Natural killer cell treated with Interleukin-12 subunit alpha and Interleukin-12 subunit beta and Interleukin-15 and Interleukin-18, amount 100 ng/mL, for 72 hours (primary cell): ENCODE measurements at places on chromosomes 2 and 18. TPM values are rescaled to one million over a fixed set of nuclear protein-coding genes. Genes with fewer than 3 reads are reported as not detected.

GRCh38 chr2:38635139-38635538 lies 30.8 kb upstream of the GALM start:
- DNase-seq: no peak

GRCh38 chr2:48092846-48093803 lies 186.8 kb upstream of the FBXO11 start:
- DNase-seq: no peak

- DNase-seq: no peak
Observed at GRCh38 chr18:65133610-65134009, 617.2 kb upstream of the CDH7 start.

ORMDL1 gene
- total RNA-seq: 73.1 TPM

DNA sequence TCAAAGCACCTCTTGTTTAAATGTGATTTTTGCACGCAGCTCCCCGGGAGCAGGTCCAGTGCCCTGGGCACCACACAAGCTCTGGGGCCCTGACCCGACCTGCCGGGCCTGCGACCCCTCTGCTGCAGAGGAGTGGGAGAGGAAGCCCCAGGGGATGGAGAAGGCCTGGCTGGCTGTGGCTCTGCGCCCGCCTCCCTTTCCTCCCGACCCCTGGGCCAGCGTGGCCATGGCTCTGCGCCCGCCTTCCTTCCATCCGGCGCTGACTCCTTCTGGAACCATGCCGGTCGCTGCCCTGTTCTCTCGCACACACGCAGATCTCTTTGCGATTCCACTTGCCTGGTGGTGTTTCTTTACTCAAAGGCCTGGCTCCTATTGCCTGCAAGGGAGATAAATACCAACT lies 166.5 kb upstream of the SALL3 start:
- no peak for DNase-seq

CERKL gene
- total RNA-seq: not detected

DNA sequence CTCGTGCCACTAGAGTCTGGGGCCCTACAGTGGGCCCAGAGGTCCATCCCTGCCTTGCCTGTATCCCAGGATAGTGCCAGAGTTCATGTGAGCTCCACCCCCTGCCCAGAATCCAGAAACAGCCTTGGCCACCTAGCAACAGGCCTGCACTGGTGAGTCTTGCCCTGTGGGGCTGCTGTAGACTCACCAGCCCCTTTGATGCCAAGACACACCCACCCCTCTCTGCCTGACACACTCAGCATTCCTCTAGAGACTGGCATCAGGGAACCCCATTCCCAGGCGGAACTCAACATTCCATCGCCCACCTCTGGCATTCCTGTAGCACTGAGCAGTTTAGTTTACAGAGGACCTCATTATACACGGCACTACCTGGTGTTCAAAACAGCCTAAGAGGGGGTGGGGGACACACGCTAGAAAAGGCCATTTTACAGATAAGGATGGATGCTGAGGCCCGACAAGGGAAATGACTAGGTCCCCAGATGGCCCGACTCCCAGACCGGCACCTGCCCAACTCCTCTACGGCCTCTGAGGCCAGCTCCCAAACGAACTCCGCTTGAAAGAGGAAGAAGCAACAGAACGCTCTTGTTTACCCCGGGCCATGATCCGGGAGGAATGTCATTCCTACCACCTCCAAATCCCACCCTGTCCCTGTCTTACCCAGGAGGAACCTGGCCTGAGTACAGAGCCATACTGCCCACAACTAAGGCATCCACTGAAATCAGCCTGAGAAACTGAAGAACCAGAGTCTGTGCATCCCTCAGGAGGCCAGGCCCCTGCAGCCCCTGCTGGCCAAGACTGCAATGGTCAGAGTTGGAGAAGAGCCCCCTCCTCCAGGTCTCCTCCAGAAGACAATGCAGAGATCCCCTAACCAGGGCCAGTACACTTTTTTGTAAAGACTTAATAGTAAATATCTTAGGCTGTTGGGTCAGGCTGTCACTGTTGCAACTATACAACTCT lies 180.2 kb downstream of the TNS1 start:
- no peak for DNase-seq

GRCh38 chr18:7272311-7273049 lies 41.6 kb downstream of the LRRC30 start:
- no peak for DNase-seq

- DNase-seq: no peak
Observed at GRCh38 chr18:73752546-73752945, 395.1 kb downstream of the FBXO15 start.

DNA sequence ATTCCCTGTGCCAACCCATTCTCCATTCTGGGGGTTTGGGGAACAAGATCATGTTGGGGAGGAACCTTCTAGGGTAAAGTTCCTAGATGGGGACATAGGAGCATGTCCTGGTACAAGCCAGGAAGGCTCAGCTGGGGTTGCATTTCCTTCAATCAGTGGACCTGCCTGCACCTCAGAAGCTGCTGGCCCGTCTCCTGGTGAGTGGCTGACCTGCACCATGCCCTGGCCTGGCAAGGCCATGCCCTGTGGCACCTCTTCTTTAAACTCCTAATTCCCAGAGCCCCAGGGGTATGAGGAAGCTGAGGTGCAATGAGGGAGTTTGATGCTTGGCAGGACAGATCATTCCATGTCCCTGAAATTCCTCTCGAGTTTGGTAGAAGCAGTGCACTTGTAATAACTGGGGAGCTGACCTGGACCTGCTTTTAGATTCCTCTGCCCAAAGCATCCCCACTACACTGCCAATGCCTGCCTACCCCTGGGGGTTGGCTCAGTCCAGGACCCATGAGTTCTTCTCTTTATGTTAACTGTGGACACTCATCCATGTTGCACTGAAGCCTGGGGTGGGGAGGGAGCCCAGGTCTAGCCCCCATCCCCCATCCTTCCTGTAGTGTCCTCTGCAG lies 25.3 kb downstream of the MROH2A start:
- no peak for DNase-seq

DNA sequence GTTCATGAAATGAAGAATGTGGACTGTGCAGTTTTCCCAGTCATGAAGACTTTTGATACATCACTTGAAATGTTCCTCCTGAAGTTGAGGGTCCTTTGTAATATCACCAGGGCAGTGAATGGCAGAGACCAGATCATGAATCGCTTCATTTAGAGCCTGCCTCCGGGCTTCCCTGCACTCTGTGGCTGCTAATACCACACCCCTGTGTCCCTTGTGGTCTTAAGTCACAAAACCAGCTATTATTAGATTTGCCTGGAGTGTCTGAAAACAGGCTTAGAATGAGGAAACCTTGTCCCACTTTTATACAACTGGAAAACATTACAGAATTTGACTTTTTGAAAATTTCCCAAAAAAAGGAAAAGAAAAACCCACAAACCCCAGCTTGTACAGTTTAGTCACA lies 147.9 kb downstream of the MGAT5 start:
- no peak for DNase-seq

GRCh38 chr2:136005462-136006196 lies 20.2 kb upstream of the DARS1 start:
- no peak for DNase-seq

CDKL4 gene
- total RNA-seq: not detected

DNA sequence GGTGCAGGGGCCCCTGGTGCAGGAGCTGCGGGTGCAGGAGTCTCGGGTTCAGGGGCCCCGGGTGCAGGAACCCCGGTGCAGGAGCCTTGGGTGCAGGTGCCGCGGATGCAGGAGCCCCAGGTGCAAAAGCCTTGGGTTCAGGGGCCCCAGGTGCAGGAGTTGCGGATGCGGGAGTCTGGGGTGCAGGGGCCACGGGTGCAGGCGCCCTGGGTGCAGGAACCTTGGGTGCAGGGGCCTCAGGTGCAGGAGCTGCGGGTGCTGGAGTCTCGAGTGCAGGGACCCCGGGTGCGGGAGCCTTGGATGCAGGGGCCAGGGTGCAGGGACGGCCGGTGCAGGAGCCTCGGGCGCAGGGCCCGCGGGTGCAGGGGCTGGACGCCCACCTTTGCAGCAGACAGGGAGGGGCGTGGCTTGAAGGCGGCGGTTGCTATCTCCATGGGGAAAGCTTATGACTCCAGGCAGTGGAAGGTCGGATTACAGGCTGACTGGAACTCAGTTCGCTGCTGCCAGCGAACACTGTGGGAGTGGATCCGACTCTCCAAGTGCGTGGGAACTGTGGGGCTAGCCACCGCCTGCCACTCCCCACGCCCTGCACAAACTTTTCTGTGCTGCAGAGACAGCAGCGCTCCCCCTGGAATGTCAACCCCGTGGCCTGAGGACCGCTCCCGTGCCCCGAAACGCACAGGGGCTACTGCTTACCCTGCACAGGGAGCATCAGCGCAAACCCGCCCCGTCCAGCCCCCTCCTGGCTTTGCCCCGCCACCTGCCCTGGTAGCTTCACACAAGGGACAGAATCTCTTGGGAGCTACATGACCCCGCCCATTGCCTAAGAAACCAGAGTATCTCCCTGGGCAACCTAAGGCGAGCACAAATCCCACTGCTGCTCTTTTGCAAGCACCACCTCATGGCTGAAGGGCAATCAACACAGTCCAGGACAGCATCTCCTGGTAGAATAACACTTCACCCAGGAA lies 40.3 kb downstream of the COPS9 start:
- no peak for DNase-seq

DCC gene
- total RNA-seq: not detected

DNA sequence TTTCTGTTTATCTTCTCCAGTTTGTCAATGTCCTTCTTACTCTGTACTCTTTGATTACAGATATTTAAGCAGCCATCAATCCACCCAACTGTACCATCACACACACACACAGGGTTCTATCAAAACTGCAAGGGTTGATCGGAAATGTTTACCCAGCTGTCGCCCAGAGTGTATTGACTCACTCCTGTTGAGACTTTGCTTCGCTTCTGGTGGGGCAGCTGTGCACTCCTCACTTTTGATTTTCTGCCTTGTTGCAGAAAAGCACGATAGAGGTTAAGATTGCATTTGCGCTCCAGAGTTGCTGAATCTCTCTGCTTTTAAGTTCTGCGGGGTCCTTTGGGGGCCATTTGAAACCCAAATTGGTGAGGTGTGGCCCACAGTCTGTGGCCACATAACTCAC lies 216.2 kb downstream of the SETBP1 start:
- no peak for DNase-seq

GRCh38 chr2:236568068-236568921 lies 1.3 kb upstream of the ACKR3 start:
- peak; percentile 69 for DNase-seq

GRCh38 chr2:72849138-72849462 lies 23.3 kb upstream of the EXOC6B start:
- DNase-seq: no peak

DNA sequence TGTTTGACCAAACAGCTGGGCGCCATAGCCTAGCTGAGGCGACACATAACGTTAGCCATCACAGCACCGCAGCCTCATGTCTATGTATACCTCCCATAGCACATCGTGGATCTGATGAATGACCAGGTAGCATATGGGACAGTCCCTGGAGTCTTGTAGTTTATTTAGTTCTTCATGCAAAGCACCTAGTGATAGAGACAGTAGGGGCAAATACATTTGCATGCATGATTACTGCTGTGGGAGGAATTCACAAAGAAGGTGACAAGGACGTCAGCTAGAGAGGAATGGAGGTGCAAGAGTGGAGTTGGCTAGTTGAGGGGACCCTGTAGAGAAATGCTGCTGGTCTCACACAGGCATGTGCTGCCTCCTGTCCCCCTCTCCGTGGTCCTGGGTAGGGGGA lies 478.9 kb upstream of the HS6ST1 start:
- no peak for DNase-seq

GRCh38 chr2:202096736-202097135 lies 23.7 kb downstream of the KIAA2012 start:
- DNase-seq: no peak

GRCh38 chr2:28224648-28225472 lies 167.8 kb upstream of the FOSL2 start:
- no peak for DNase-seq

GRCh38 chr2:240387669-240388358 lies 47.6 kb upstream of the GPC1 start:
- DNase-seq: peak; percentile 58

DNA sequence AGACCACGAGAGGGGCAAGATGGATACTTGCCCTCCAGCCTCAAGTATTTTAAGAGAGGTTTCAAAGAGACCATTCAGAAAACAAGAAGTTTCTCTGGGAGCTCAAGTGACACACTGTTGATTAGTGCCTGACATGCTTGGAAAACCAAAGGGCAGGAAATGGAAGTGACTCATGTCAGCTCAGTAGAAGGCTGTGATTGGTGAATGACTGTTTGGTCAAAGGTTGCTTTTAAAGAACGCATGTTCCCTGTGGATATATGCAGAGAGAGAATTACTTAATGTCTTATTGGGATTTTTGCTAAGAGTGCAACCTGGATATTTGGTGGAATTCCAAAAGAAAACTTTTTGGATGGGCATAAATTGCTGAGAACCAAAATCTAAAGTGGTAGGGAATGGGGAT lies 549.9 kb downstream of the XIRP2 start:
- no peak for DNase-seq

BCL11A gene
- total RNA-seq: not detected

DNA sequence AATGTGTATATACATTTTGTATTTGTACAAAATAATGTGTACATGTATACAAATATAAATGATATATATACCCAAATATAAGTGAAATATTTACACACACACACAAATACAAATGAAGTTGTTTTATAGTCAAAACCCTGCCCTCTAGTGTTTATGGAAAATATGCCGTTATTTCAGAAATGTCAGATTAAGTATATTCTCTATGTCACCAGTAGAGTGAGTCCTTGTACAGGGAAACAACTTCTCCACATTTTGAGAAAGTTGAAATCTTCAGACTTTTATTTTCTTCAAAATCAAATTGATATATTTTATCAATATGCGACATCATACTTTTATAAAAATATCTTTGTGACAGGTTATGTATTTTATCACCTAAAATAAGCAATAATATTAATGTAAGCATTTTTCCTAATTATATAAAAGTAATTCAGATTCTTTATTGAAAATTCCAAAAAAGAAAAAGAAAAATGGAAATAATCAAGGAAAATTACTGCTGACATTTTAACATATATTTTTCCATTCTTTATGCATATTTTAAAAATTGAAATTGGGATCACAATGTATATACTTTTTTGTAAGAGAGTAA lies 22.4 kb downstream of the ARL6IP6 start:
- DNase-seq: no peak

- no peak for DNase-seq
Observed at GRCh38 chr2:30325600-30326328, 94.4 kb downstream of the LBH start.

GRCh38 chr18:35511428-35511827 lies 13.7 kb upstream of the INO80C start:
- DNase-seq: no peak

GRCh38 chr2:85522090-85522647 lies 16.8 kb upstream of the MAT2A start:
- DNase-seq: no peak

C2orf66 gene
- total RNA-seq: 0.21 TPM

- no peak for DNase-seq
Observed at GRCh38 chr2:181596556-181596955, 60.3 kb downstream of the CERKL start.

CENPA gene
- 32.1 TPM for total RNA-seq
